ENCODE measurements at places on chromosomes 7 and 10.

DNA sequence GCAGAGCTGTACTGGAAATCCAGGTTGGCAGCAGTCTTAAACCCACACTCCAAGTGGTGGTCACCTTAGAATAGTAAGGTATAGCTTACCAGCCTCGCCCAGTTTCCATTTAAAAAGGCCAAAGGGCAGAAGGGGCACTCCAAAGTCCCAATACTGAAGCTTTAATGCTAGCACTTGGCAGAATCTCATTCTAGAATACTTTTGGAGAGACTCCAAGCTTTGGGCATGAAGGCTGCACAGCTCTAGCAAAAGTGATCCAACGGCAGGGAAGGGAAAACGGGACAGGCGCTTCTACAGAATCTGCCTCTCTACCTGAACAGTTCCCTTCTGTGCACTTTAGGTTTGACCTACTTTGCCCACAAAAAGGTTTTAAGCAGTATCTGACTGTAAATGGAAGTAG lies 19.7 kb downstream of the SMURF1 start:
- DNase-seq, result no peak

GRCh38 chr7:131625817-131626372 lies 69.5 kb upstream of the PODXL start:
- DNase-seq, result no peak

GRCh38 chr7:124914298-124914697 lies 15.3 kb downstream of the POT1 start:
- no peak for DNase-seq

- DNase-seq, result no peak
Observed at GRCh38 chr10:49649936-49650723, 29.3 kb upstream of the C10orf53 start.

GRCh38 chr10:35575640-35576039 lies 29.5 kb upstream of the GJD4 start:
- DNase-seq, result no peak

- DNase-seq, result no peak
Observed at GRCh38 chr10:77586719-77587415, 50.7 kb downstream of the KCNMA1 start.

GRCh38 chr7:77197141-77197540 lies 2.5 kb downstream of the FGL2 start:
- no peak for DNase-seq

- DNase-seq, result no peak
Observed at GRCh38 chr10:46287846-46288477, 1.2 kb downstream of the ANTXRL start.
